ENCODE measurements at places on chromosomes 1 and 21.
A peak's percentile ranks its signal among the peaks of the same experiment; 100 is the strongest.

- no peak for DNase-seq
Observed at GRCh38 chr1:203051841-203052324, 25.6 kb downstream of the PPFIA4 start.

- peak; percentile 59 for DNase-seq
Observed at GRCh38 chr1:41902159-41902577, 16.6 kb downstream of the HIVEP3 start.

GRCh38 chr1:231233735-231234417, 7.1 kb upstream of the GNPAT start:
- peak; percentile 89 for DNase-seq

DNA sequence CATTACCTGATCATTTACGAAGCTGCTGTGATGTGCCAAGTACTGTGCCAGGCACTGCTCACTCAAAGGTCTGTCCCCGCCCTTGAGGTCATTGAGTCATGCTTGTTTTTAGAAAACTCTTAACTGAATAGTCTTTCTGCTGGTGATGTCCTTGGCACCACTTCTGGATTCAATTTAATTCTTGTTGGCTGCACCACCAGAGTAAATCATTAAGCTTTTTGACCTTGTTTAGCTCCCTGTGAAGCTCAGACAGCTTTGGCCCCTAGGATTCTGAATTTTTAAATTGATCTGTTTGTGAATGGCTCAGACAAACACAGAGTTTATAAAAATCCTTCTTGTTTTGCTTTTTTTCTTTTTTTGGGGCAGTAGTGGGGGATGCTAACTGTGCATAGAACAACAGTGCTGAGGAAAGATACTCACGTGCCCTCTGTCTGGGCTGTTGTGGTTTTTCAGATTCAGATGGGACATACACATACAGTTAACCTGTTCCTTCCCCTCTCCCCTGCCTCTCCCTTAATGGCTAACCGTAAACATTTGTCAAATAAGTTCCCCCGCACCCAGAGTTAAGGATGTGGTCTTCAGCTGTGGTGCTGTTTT, 67.6 kb downstream of the MTR start:
- DNase-seq = no peak

- no peak for DNase-seq
Observed at GRCh38 chr1:117681093-117681900, 75.4 kb downstream of the TENT5C start.

GRCh38 chr1:183512450-183512849, 40.2 kb downstream of the SMG7 start:
- no peak for DNase-seq

GRCh38 chr1:156882543-156882942, 11.0 kb upstream of the PEAR1 start:
- no peak for DNase-seq

GRCh38 chr1:91386109-91386508, 18.5 kb downstream of the HFM1 start:
- DNase-seq = no peak

- DNase-seq = no peak
Observed at GRCh38 chr1:99441299-99442095, 177.2 kb downstream of the PLPPR4 start.

- DNase-seq = peak; percentile 68
Observed at GRCh38 chr1:226082959-226083301, 20.4 kb downstream of the H3-3A start.

DNA sequence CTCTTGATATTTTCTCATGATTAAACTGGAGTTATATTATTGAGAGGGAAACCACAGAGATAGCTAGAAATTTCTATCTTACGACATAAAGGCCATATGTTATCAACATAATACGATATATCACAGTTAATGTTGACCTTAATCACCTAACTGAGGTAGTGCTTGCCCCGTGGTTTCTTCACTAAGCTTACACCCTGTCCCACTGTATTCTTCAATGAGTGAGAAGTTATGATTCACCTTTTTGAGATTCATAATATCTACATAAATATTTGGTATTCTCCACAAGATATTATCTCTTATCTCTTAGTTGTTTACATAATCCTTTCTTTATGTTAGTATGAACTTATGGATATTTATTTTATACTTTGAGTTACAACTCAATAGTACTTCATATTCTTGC, 1714.1 kb downstream of the BRINP3 start:
- no peak for DNase-seq

- DNase-seq = no peak
Observed at GRCh38 chr1:53617382-53617781, 121.6 kb downstream of the GLIS1 start.

GRCh38 chr1:197465528-197466327, 197.7 kb downstream of the CRB1 start:
- no peak for DNase-seq

DNA sequence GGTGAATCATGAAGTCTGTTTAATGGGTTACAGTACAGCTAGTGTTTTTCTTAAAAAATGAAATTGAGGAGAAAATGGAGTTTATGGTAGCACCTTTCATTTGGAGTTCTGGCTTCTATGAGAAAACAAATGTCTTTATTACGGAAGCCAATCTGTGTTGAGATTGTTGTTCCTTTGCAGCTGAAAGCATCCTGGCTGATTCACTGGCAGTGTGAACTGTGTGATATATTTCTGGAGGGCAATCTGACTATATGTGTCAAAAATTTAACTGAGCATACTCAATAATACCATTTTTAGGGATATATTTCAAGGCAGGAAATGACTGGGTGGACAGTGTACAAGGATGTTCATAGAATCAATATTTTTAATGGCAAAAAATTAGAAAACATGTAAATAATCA, 46.6 kb upstream of the LYST start:
- no peak for DNase-seq

GRCh38 chr1:107273515-107273914, 132.7 kb downstream of the NTNG1 start:
- no peak for DNase-seq

DNA sequence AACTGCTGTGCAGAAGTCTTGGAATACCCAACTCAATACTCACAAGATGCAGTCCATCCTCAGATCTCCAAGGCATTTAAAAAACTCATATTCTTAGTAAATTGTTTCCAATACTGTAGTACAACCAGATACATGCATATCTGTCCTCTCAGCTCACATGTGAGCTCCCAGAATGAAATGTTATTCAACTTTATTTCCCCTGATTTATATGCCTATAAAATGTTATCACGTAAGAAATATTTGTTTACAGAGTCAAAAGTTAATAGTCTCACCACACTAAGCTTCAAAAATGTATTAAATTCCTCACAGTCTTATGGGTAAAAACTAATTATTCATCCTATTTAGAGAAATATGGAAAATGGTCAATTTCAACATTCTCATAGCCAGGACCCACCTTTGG, 56.6 kb downstream of the LTN1 start:
- no peak for DNase-seq

DNA sequence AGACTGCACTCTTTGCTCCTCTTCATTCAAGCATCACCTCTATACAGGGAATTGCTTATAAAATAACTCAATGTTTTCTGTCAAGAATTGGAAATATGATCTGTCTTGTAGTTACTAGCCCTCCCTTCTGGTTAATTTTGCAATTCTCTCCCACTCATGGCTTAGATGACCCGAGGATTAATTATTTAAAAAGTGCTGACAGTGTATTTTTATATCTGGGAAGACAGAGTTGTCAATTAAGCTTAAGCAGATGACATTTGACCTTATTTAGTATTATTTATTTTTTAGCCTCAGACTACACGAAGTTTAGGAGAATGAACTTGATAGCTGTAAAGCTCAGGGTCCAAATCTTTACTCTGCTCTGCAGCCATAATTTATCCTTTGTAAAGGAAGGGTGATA, 538.5 kb downstream of the NEGR1 start:
- DNase-seq = no peak

- no peak for DNase-seq
Observed at GRCh38 chr1:41733021-41733420, 185.7 kb downstream of the HIVEP3 start.

GRCh38 chr1:20574686-20575540, 14.0 kb upstream of the CDA start:
- DNase-seq = peak; percentile 75

DNA sequence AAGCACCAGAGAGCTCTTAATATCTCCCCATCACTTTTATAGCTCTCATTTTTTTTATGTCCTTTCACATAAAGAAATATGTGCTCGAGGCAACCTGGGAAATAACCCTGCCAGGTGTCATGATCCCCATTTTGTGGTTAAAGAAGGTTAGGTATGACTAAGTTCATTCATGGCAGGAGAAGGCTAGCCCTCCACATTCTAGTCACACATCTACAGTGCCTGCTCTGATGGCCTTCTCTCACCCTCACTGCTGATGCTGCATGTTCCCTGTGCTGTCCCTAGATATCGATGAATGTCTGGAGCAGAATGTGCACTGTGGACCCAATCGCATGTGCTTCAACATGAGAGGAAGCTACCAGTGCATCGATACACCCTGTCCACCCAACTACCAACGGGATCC, 187.5 kb downstream of the TPR start:
- no peak for DNase-seq

- DNase-seq = no peak
Observed at GRCh38 chr1:41776891-41777441, 141.8 kb downstream of the HIVEP3 start.

GRCh38 chr1:60255565-60255964, 182.0 kb upstream of the C1orf87 start:
- no peak for DNase-seq

GRCh38 chr1:182972231-182972630, 19.3 kb upstream of the SHCBP1L start:
- DNase-seq = no peak

DNA sequence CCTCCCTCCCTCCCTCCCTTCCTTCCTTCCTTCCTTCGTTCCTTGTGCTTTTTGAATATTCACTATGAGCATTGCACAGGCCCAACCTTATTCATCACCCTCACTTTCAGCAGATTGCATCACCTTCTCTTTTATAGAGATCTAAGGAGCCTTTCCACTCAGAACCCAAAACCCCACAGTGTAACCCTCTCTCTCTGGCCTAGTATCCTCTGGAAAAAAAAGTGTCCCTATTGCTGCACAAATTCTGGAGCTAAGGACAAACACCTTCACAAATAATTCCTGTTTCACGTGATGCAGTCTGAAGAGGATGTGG, 25.6 kb downstream of the OR10J5 start:
- DNase-seq = no peak

GRCh38 chr1:171984850-171985485, 143.7 kb downstream of the DNM3 start:
- no peak for DNase-seq

- no peak for DNase-seq
Observed at GRCh38 chr1:238675221-238675620, 711.1 kb upstream of the CHRM3 start.

DNA sequence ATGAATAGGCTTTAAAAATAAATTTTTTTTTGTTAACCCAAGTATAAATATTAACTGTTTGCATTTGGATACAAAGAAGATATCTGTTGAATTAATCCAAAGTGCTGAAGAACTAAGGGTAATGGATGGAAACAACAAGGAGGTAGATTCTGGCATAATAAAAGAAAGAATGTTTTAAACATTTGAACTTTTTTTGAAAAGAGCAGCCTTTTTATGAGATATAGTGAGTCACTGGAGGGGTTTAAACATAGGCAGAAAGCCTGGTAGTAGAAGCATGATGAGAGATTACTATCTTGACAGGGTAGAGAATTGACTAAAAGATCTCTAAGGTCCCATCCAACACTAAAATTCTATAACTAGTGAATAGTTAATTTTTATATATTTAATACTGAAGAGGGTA, 2.7 kb downstream of the MIER1 start:
- no peak for DNase-seq

DNA sequence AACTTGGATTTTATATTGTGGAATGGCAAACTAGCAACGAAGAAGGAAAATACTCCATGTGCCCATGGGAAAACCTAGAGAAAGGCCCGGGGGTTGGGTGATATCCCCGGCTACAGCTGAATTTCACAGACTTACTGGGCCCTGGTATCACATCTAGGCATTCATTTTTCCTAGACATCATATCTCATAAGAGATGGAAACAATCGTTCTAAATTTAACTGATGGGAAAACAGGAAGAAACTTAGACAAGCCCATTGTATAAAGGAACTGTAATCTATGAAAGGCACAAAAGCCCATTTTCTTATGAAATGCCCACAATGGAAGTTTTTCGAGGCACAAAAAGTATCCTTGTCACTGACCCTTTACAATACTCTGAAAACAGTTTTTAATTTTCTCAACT, 407.9 kb upstream of the LYPLAL1 start:
- no peak for DNase-seq

DNA sequence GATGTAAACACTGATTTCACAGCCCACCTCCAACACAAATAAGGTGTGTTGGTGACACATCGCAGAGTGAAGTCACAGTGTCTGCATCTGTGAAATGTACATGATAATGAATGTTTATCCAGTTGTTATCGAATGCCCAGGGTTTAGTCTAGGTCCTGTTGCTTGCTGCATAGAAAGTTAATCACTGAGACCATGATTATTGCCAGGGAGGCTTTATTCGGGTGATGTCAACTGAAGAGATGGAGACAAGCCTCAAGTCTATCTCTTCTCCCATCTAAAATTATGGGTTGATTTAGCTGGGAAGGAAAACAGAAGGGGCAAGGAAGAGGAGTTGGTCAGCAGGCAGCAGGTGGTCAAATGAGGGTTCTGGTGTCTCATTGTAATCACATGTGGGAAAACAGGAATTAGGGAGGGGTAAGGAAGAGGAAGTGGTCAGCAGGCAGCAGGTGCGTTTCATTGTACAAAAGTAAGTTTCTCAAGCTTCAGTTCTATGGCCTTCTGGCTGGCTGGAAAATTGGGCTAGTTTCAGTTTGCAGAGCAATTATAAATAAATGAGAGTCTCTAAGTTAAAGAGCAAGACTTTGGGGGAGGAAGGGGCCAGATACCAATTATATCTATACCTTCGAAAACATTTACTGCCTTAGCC, 146.3 kb upstream of the DNAH14 start:
- DNase-seq = no peak

DNA sequence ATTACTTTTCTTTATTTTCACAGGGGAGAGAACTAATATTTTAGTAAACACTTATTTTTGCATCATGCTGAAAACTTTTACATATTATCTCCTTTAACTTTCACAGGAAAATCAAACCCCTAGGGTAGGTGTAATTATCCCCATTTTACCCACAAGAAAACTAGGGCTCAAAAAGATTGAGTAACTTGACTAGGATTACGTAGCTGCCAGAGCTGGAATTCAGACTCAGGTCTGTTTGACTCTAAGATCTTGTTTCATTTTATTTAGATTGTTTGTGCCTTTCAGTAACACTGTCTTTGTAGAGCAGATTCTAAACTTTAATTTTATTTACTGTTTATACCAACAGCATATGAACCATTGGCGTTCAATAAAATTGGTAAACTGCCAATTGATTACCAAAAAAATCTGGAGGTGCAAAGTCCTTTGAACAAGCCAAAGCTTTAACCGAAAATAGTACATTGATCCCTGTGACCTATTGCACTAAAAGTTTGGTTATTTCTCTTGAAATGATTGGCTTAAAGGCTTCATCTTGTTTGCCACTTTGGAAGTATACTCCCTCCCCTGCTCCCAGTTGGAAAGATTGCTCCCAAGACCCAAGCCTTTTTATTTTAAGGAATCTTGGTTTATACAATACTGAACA, 71.0 kb upstream of the WDR26 start:
- no peak for DNase-seq

GRCh38 chr21:32184485-32184884, 94.4 kb downstream of the MIS18A start:
- DNase-seq = peak; percentile 38

All from Caco-2 (cell line).